ENCODE measurements at places on chromosomes 7 and 10.

DNA sequence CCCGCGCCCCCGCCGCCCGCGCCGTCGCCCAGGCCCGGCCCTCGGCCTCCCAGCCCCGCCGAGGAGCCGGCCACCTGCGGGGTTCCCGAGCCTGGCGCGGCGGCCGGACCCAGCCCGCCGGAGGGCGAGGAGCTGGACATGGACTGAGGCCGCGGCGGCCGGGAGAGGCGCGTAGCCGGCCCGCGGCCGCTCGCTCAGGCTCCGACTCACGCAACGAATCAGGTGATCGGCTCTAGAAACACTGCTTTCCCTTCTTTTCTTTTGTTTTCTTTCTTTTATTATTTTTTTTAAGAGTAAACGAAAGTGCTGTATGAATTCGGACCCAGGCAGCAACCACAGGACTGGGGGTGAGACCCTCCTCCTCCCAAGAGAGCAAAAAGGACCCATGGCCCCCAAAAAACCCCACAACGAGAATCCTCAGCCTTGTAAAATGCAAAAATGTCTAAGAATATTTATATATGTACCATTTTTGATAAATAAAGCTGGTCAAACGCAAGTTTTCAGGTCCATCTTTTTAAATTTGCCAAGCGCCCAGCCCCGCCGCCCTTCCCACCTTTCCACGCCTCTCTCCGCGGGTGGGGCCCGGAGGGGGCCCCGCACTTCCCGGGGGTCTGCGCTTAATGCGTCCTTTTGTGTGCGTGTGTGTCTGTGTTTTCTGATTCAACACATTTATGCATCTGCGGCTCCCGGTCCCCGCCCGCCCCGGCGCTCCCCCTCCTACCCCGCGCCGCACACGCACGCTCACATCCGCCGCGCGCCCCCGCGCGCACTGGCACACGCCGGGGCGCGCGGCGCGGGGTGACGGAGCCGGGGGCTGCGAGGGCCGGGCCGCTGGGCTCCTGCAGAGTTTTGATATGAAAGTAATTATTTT is 4.4 kb downstream of the UNCX start:
- no peak for DNase-seq

GRCh38 chr7:26743205-26743604 is 121.2 kb downstream of the SKAP2 start:
- DNase-seq: no peak

GRCh38 chr10:28492116-28492920 is 40.6 kb upstream of the WAC start:
- no peak for DNase-seq

- DNase-seq: no peak
Observed at GRCh38 chr10:60410970-60411369, 21.3 kb upstream of the ANK3 start.

DNA sequence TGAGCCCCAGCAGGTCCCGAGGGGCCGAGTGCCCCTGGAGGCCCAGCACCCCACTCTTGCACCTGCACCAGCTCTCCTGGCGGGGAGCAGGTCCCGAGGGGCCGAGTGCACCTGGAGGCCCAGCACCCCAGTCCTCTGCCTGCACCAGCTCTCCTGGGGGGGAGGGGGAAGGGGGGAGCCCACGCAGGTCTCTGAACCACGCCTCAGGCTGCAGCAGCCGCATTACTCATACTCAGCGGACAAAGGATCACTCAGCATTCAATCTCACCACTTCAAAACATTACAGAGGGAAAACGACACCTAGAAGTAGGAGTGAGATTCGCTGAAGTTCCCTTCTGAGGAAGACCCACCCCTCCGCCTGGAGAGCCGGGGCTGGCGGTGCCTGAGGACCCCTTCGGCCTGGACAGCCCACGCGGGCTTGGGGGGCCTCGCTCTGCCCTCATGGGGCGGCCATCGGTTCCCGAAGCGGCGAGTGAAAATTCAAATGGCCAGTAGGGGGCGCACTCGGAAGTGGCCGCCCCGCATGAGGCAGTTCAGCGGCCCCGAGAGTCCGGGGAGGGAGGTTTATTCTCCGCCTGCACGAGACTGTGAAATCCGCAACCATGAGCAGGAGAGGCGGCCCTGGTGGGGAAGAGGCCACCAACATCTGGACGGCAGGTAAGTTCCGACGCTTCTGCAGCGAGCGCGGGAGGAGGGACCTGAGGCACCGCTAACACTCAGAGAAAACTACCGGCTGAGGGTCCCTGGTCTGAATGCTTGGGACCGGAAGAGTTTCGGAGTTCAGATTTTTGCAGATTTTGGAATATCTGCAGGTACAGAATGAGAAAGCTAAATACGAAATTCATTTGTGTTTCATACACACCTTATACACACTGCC is 1.1 kb upstream of the GPER1 start:
- no peak for DNase-seq

DNA sequence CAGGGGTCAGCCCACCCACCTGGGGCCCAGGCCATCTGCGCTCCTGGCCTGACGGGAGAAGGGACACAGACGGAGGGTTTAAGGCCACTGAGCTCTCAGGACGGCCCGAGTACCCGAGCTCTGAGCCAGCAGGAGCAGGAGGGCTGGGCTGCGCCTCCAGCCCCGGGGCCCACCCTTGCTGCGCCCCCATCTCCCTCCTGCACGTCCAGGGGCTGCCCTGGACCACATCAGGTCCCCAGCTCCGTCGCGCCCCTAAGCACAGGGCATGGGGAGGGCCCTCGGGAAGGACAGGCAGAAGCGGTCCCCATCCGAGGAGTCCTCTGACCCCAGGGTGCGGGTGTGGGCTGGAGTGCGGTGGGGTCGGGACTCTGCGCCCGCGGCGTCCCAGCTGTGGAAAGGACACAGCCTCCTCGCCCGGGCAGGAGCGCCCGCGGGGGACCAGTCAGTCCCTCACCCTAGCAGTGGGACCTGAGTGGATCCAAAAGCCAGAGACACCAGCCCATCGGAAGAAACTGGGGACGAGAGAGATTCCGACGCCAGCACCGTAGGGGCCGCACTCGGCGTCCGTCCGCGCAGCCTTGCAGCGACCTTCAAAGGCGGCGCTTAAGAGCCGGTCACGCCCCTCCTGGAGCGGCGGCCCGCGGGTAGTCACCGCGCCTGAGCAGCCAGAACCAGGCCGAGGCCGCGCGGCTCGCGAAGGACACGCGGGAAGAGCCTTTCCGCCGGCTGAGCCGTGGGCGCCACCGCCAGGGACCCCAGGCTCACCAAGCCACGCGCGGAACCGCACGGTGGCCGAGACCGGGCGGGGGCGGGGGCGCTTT is 15.9 kb downstream of the CAMK2B start:
- peak; percentile 19 for DNase-seq

DNA sequence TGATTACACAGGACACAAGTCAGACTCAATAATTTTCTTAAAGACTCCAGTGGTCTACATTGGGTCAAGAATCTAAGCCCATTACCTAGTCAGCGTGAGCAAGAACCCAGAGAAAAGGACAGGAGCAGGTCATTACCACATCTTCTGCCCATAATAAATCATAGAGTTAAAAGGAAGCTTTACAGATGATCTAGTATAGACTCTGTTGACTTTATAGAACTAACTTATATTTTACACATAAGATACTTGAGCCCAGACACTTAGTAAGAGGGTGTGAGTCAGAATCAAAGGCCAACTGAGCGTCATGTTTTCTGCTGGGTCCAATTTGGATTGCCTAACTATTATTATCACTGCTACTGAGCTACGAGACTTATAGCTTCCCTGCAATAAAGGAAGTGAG is 206.1 kb upstream of the NPSR1 start:
- peak; percentile 11 for DNase-seq

- DNase-seq: no peak
Observed at GRCh38 chr7:2665359-2665791, 22.6 kb upstream of the AMZ1 start.

GRCh38 chr7:127550247-127550646 is 35.1 kb downstream of the GCC1 start:
- DNase-seq: no peak

GRCh38 chr7:108434010-108434409 is 22.2 kb downstream of the NRCAM start:
- DNase-seq: no peak

DNA sequence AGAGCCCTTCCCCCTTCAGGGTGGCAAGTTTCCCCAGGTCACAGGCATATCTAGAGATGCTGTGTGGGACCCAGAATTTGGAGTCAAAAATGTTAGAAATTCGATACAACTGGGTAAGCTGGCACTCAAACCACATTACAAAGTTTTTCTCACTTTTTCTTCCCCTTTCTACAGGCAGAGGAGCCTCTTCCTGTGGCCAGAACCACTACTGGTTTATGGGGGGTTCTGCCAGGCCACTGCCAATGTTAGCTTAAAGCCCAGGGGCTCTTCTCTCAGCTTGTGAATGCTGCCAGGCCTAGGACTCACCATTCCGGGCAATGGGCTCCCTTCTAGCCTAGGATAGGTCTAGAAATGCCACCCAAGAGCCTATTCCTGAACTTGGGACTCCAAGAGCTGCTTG is 617.9 kb upstream of the PHF14 start:
- DNase-seq: no peak

DNA sequence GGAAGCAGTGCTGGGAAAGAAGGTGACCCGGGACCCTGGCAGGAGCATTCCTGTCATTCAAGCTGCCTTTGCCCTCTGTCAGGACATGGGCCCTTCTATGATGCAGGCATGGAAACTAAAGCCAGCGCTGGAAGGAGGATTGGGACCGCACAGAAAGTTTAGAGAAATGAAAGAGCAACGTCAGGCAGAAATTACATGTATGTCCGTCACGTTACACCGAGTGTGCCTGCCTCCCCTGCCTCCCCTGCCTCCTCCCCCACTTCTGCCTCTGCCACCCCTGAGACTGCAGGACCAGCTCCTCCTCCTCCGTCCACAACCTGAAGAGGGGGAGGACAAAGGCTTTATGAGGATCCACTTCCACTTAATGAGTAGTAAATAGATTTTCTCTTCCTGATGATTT is 13.9 kb upstream of the PWWP2B start:
- DNase-seq: no peak

DNA sequence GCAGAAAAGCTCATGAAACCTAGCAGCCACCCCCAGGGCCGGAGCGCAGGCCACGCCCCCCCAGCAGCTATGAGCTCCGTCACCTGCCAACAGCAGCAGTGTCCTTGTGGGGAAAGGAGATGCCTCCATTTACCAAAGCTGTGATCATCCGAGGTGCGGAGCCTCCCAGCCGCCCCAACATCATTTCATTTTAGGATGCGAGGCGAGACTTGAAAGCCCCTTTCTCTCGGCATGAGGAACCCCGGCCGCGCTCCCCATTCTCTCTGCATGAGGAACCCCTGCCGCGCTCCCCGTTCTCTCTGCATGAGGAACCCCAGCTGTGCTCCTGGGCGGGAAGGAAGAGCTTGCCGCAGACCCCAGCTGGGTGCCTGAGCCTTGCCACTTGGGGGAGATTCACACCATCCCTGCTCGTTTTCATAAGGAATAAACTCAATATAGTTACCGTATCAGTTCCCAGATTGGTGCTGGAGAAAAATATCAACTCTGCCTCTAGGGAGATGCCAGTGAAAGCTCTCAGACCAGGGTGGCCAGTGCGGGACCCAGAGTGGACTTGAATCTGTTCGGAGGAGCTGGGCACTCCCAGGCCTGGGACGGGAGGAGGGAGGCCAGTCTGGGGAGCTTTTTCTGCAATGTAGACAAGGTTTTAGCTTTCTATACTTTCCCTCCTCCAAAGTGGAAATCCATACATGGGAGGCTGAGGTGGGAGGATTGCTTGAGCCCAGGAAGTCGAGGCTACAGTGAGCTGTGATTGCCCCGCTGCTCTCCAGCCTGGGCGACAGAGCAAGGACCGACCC is 35.0 kb downstream of the JAKMIP3 start:
- no peak for DNase-seq

DNA sequence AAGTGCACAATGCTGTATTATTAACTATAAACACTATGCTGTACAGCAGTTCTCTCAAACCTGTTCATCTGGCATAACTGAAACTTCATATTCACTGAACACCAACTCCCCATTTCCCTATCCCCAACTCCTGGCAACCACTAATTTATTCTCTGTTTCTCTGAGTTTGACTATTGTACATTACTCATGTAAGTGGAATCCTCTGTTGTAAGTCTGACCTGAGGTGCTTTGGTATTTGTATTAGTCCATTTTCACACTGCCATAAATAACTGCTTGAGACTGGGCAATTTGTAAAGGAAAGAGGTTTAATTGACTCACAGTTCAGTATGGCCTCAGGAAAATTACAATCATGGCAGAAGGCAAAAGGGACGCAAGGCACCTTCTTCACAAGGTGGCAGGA is 266.3 kb downstream of the PPP1R3A start:
- DNase-seq: no peak

GRCh38 chr10:3652886-3653285 is 132.1 kb downstream of the KLF6 start:
- DNase-seq: no peak

- no peak for DNase-seq
Observed at GRCh38 chr10:118939211-118940007, 90.1 kb upstream of the NANOS1 start.

- DNase-seq: no peak
Observed at GRCh38 chr7:99127636-99128035, 16.3 kb downstream of the SMURF1 start.

DNA sequence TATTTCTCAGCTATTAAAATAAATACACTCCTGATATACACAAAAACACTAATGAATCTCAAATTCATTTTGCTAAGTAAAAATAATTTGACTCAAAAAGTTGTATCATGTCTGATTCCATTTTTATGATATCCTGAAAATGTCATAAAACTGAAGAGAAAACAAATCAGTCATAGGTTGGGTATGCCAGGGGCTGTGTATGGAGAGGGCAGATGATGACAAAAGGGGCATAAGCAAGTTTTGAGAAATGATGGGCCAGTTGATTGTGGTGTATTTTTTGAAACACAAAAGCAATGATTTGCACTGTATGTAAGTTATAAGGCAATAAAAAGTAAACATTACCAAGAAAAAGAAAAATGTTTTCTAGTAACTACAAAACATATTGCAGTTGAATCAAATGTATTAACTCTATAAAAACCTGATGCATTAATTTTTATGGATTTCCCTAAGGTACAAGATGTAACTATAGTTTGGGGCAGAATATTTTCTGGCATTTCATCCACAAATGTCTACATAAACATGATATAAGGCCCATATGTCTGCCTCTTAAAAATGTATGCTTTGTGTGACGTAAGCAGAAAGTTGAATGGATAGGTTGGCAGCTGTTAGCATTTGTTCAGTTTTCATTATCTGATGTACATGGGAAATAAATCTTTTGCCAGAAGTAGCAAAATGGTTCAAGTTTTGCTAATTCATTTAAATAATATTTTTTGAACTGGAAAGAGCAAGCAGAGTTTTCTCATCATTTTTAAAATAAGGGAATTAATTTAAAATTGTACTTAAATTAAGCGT is 35.1 kb upstream of the ING3 start:
- no peak for DNase-seq

DNA sequence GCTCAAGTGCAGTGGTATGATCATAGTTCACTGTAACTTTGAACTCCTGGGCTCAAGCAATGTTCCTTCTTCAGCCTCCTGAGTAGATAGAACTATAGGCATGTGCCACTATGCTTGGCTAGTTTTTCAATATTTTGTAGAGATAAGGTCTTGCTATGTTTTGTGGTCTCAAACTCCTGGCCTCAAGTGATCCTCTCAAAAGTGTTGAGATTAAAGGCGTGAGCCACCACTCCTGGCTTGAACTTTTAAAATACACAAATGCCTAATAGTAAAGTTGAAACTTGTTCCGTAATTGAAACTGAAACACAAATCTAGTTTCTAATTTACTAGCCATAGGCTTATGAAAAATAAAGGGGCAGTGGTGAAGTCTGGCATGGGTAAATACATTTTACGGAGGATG is 65.7 kb downstream of the AP3M1 start:
- no peak for DNase-seq
